ENCODE measurements at places on chromosomes 6 and 20. TPM values are rescaled to one million over a fixed set of nuclear protein-coding genes. Genes with fewer than 3 reads are reported as not detected.

DNA sequence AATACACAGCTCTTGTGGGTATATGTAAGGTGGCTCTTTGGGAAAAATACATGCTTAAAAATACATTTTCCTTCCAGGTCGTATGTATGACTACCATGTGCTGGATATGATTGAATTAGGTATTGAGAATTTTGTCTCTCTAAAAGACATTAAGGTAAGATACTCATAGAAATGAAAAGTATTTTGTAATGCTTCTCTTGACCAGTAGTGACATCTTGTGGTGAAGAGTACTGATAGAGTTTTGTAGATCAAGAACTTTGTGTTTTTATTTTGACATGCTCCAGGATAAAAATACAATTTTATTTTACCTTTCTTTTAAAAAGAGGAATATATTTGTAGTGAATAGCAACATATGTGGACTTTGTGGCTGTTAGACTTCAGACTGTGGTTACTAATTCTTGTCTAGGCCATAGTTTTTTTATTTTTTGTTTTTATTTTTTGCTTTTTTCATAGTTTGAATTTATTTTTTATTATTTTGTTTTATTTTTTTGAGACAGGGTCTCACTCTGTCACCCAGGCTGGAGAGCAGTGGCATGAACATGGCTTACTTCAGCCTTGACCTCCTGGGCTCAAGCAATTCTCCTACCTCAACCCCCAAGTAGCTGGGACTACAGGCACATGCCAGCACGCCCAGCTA is 17.9 kb downstream of the RPF2 start:
- H3K27ac ChIP-seq, result no peak overlapping the region
- DNase-seq, result no peak
- H3K4me1 ChIP-seq, result no peaks in the 10 kb centered on the region
- H3K36me3 ChIP-seq, result peaks cover 59% of the 10 kb centered on the region

- no peak for DNase-seq
- no peak overlapping the region for H3K27ac ChIP-seq
- H3K4me3 ChIP-seq, result no peak overlapping the region
- no peaks in the 10 kb centered on the region for H3K27me3 ChIP-seq
- H3K4me1 ChIP-seq, result peaks cover 9% of the 10 kb centered on the region
These were observed 29.8 kb downstream of the APCDD1L start for GRCh38 chr20:58485393-58485792.

Gene LY86
- not detected for total RNA-seq

Gene PDE10A
- 3.3 TPM for total RNA-seq
